Kidney (tissue), 22 donors: ENCODE measurements at places on chromosomes 11 and 22. TPM values are rescaled to one million over a fixed set of nuclear protein-coding genes. Genes with fewer than 3 reads are reported as not detected.
A peak's percentile ranks its signal among the peaks of the same experiment; 100 is the strongest.

Gene SMTNL1
- total RNA-seq = not detected

DNA sequence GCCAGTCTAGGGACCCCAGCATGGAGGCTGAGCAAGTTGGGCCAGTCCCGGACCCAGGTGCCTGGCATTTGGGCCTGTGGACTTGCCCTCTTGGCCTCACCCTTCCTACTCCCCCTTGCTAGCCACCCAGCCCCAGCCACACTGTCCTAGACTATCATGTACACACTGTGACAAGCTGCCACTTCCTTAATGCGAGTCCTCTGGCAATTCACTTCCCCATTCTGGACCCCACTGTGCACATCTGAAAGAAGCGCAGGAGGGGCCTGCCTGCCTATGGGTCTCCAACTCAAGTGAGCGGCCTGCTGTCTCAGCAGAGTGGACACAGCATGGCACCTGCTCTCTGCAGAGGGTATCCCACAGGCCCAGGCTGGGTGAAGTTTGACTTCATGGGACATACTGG is 68.5 kb upstream of the LMO1 start:
- DNase-seq = no peak

DNA sequence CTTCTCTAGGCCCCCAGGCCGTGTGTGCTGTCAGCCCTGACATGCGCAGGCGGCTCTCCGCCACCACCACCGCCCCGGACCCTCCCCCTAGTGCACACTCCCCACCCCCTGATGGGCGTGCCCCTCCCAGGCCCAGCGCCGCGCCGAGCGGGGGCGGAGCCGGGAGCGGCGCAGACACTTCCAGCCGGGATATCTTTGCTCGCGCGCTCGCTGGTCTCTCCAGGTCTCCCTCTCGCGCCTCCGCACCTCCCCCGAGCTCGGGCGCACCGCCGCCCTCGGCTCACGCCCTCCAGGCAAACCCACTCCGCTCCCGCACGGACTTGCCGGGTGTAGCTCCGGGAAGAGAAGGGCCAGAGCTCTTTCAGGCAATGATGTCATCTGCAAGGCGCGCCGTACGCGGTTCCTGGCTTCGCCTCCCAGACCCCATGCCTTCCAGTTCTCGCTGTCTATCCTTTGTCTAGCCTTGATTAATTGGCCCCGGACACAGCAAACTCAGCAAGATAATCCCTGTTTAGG is at the start of gene SCN3B:
SCN3B (minus strand) TSS at position 59 of the 516 bp plus-strand sequence. CDS start 823 bp downstream, outside the sequence.
- peak; percentile 88 for DNase-seq

Gene LDLRAD3
- 14.2 TPM for total RNA-seq

GRCh38 chr11:16239141-16240105 is 116.9 kb downstream of the SOX6 start:
- DNase-seq = no peak

- no peak for DNase-seq
These were observed 11.0 kb upstream of the UCP3 start for GRCh38 chr11:74019860-74020259.

Gene ELMOD1
- total RNA-seq = 0.47 TPM

DNA sequence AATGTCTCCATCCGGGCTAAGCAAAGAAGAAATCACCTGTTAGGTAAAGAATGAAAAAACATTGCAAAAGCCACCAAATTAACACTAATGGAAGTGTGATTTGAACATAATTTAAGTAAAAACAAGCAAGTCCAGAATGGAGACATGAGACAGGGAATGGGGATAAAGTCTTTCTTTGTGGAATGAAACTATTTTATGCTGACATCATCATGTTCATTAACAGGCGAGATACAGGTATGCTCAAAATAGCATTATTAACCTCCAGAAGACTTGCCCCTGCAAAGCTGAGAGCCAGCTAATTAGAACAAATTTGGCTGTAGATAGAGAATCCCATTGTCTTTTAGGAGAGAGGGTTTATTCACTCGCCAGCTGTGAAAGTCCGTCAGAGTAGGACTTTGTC is 4.9 kb upstream of the LARGE1 start:
- no peak for DNase-seq

Gene GAL
- total RNA-seq = 0.31 TPM

Gene SMDT1
- 113 TPM for total RNA-seq

DNA sequence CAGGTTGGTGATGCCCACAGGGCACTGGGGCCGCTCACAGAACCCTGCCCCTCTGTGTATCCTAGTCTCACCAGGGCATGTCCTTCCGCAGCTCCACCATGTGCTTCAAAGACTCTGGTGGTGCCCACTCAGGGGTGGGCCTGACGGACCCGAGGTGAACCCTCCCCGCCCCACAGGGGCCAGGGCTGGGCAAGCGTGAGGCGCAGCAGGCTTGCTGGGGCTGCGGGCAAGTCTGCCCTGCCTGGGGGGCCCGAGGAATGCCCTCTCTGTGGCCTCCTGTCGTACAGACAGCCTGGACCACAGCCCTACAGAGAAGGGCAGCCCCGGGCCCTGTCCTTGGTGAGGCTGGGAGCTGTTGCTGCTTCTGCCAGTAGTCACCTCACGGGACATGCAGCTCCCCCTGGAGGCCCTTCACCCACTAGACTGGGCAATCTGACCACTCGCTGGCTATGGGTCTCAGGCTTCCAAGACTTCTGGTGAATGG is 40.2 kb downstream of the TBX1 start:
- no peak for DNase-seq

DNA sequence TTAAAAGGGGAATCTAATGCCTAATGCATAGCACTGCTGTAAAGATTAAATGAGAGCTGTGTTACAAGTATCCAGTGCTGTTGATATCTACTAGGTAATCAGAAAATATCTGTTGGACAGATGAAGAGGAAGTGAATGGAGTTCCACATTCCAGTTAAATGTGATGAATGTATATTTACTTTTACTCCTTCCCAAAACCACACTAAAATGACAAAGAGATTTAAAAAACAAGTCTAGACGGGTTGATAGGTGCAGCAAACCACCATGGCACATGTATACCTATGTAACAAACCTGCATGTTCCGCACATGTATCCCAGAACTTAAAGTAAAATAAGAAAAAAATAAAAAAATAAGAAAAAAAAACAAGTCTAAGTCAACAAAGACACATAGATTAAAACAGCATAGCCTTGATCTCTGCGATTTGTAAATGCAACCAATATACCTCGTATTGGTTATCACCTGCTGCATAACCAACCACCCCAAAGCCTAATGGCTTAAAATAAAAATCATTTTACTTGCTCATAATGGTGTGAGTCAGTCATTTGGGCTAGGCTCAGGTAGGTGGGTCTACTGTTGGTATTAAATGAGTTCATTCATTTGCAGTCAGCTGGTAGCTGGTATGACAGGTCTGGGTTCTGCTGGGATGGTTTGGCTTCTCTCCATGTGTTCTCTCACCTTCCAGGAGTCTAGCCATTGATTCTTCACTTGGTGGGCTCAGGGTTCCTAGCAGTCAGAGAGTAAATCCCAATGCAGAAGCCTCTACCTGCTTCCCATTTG is 39.7 kb upstream of the SLC6A5 start:
- no peak for DNase-seq

Gene TCN2
- 71.3 TPM for total RNA-seq

DNA sequence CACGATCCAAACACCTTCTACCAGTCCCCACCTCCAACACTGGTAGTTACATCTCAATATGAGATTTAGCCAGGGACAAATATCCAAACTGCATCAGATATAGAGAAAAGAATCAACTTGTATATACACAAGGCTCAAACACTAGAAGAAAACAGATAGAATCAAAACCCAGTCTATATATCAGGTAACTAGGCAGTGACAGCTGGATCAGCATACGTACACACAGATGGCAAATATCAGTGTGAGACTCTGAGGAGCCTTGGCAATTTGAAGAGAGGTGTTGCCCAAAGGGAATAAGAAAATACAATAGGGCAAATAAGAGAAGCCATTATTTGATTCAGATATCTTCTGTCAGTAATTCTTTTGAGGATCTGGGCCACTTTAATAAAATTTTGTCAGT is 951.3 kb upstream of the CHORDC1 start:
- DNase-seq = no peak

Gene SLC22A12
- total RNA-seq = 5.3 TPM

DNA sequence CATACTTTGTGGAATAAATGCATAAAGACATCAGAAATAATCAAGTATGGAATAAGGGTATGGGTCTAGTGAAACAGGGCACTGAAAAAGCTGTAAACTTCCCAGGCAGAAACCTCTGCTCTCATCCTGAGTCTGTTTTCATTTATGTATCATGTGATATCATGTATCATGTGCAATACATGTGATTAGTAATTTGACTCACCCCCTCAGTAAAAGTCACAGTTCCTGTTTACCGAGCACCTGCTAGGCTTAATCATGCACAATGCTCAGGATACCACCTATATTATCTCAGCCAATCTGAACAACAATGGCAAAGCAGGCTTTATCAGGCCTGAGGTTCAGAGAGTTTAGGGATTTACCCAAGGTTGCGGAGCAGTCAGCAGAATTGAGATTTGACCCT is 250.6 kb upstream of the TENM4 start:
- DNase-seq = no peak

- DNase-seq = no peak
These were observed 7.8 kb upstream of the BMAL1 start for GRCh38 chr11:13269775-13270174.

DNA sequence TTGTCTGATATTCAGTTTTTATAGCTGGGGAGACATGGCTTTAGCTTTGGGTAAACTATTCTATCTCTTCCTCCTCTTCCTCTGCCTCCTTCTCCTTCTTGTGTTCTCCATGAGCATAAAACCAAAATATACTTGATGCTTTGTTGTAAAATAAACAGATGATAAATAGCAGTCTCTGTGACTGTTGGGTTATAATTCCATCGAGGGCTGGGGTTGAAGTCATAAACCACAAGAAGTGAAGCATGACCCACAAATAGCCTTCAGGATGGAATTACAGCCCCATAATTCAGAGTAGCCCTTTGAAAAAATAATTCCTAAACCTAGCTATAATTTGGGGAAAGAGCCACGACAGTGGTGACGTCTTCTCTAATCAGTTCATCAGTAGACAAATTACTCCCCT is 177.7 kb downstream of the SNX19 start:
- no peak for DNase-seq

DNA sequence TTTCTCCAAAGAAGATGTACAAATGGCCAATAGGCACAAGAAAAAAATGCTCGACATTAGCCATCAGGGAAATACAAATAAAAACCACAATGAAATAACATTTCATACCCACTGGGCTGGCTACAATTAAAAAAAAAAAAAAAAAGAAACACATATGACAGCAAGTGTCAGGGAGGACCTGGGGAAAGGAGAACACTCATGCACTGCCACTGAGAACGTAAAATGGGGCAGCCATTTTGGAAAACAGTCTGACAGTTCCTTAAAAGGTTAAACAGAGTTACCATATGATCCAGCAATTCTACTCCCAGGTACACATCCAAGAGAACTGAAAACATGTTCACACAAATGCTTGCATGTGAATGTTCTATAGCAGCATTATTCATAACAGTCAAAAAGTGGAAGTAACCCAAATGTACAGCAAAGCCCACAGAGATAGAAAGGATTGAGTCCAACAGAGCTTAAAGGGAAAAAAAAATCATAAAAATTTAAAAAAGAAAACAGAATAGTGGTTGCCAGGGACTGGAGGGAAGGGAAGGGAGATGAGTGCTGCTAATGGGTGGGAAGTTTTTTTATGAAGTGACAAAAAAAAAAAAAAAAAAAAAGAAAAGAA is 48.4 kb upstream of the CYP2D6 start:
- DNase-seq = no peak

Gene GANAB
- total RNA-seq = 309 TPM
